ENCODE measurements at places on chromosomes 6 and 20. TPM values are rescaled to one million over a fixed set of nuclear protein-coding genes. Genes with fewer than 3 reads are reported as not detected.

The TMEM30A gene
- 28.8 TPM for polyA plus RNA-seq

DNA sequence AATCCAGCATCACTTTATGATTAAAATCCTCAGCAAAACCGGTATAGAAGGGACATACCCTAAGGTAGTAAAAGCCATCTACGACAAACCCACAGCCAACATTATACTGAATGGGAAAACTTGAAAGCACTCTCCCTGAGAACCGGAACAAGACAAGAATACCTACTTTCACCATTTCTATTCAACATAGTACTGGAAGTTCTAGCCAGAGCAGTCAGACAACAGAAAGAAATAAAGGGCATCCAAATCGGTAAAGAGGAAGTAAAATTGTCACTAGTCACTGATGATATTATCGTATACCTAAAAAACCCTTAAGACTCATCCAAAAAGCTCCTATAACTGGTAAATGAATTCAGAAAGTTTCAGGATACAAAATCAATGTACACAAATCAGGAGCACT is 33.3 kb downstream of the BLOC1S5 start:
- DNase-seq = no peak

The PDSS2 gene
- polyA plus RNA-seq = 9.2 TPM

The DYNLT2 gene
- 0.30 TPM for polyA plus RNA-seq

- DNase-seq = no peak
These were observed 163.1 kb downstream of the LY86 start for GRCh38 chr6:6751619-6752023.

The REM1 gene
- polyA plus RNA-seq = not detected

DNA sequence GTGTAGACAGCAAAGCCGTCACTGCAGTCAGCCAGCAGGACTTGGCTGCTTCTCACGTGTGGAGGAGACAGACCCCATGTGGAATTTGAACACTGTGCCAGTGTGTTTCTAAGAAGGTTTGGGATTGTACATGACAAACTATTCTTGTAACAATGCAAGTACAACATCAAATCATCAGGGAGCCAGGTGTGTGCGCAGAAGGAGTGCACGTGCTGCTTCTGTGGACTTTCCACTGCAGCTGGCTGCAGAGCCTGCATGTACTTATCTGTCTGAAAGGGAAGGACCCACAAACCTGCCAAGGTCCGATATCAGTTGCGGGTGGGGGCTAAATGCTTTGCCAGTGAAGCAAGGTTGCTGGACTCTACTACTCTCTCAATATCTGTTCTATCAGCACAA is 211.6 kb downstream of the WDR27 start:
- DNase-seq = no peak
